ENCODE measurements at places on chromosomes 7 and 10. TPM values are rescaled to one million over a fixed set of nuclear protein-coding genes. Genes with fewer than 3 reads are reported as not detected.
A peak's percentile ranks its signal among the peaks of the same experiment; 100 is the strongest.

GRCh38 chr7:119256446-119257131 is 1016.4 kb upstream of the KCND2 start:
- no peak for DNase-seq
- no peaks in the 10 kb centered on the region for H3K27me3 ChIP-seq
- H3K4me1 ChIP-seq: no peaks in the 10 kb centered on the region
- no peaks in the 10 kb centered on the region for H3K36me3 ChIP-seq
- H3K27ac ChIP-seq: no peak overlapping the region

- no peak overlapping the region for H3K27ac ChIP-seq
- no peaks in the 10 kb centered on the region for H3K4me1 ChIP-seq
- H3K36me3 ChIP-seq: no peaks in the 10 kb centered on the region
- peaks cover 17% of the 10 kb centered on the region for H3K27me3 ChIP-seq
- no peak for DNase-seq
- no peak overlapping the region for H3K4me3 ChIP-seq
Observed at GRCh38 chr10:104681485-104681884, 40.4 kb downstream of the SORCS3 start.

DNA sequence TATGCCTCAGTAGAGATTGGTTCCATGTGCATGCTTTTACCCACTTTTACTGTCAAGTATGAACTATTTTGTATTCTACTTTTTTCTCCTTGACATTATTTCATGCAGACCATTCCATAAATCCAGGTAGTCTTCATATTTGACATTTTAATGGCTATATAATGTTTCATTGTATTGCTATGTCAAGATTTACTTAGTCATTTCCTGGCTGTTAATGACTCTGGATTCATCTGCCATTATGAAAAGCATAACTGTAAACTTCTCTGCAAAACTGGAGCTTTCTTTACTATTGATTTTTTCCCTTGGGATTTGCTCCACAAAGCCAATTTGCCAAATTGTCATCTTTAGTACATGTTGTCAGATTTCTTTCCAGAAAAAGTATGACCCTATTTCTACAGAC is 6.8 kb upstream of the MSRB2 start:
- no peaks in the 10 kb centered on the region for H3K4me1 ChIP-seq
- H3K36me3 ChIP-seq: no peaks in the 10 kb centered on the region
- H3K27me3 ChIP-seq: no peaks in the 10 kb centered on the region
- DNase-seq: no peak
- H3K4me3 ChIP-seq: no peak overlapping the region
- no peak overlapping the region for H3K27ac ChIP-seq

- H3K4me3 ChIP-seq: no peak overlapping the region
- DNase-seq: no peak
- H3K4me1 ChIP-seq: no peaks in the 10 kb centered on the region
- no peak overlapping the region for H3K27ac ChIP-seq
Observed at GRCh38 chr10:88288320-88289059, 294.6 kb downstream of the RNLS start.

DNA sequence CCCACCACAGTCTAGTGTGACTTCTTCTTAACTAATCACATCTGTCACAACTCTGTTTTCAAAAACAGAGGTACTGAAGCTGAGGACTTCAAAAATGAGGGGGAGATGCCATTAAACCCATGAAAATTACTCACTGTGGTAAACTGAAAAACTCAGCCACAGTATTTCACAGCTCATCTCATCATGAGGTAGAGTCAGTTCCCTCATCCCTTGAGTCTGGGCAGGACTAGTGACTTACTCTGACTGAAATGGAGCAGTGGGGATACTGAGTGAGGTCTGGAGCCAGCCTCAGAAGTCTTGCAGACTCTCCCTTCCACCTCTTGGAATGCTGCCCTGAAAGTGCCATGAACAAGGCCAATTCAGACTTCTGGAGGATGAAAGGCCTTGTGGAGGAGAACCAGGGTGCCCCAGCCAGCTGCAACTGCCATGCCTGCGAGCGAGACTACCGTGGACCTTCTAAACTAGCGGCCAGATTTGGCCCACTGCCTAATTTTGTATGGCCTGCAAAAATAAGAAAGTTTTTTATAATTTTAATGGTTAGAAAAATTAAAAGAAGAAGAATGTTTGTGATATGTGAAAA is 24.7 kb upstream of the ANKRD1 start:
- H3K27me3 ChIP-seq: no peaks in the 10 kb centered on the region
- no peaks in the 10 kb centered on the region for H3K4me1 ChIP-seq
- no peak overlapping the region for H3K27ac ChIP-seq

GRCh38 chr10:102016416-102016815 is 39.6 kb downstream of the ARMH3 start:
- no peak for DNase-seq
- peaks cover 97% of the 10 kb centered on the region for H3K36me3 ChIP-seq
- no peaks in the 10 kb centered on the region for H3K27me3 ChIP-seq
- no peak overlapping the region for H3K4me3 ChIP-seq
- H3K27ac ChIP-seq: no peak overlapping the region

DNA sequence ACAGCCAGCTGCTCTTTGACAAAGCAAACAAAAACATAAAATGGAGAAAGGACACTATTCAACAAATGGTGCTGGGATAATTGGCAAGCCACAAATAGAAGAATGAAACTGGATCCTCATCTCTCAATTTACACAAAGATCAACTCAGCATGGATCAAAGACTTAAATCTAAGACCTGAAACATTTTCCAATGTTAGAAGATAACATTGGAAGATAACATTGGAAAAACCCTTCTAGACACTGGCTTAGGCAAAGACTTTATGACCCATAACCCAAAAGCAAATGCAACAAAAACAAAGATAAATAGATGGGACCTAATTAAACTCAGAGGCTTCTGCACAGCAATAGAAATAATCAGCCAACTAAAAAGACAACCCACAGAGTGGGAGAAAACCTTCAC is 425.7 kb upstream of the SEMA3D start:
- no peaks in the 10 kb centered on the region for H3K4me1 ChIP-seq
- H3K27me3 ChIP-seq: no peaks in the 10 kb centered on the region
- H3K27ac ChIP-seq: no peak overlapping the region
- no peak overlapping the region for H3K4me3 ChIP-seq
- DNase-seq: no peak

GRCh38 chr10:30784897-30785605 is 155.5 kb upstream of the LYZL2 start:
- peak overlapping the region; percentile 79 for H3K4me3 ChIP-seq
- H3K4me1 ChIP-seq: peaks cover 31% of the 10 kb centered on the region
- H3K27ac ChIP-seq: peak overlapping the region; percentile 88
- no peaks in the 10 kb centered on the region for H3K27me3 ChIP-seq
- no peaks in the 10 kb centered on the region for H3K36me3 ChIP-seq

GRCh38 chr7:112937651-112938415 is 147.6 kb upstream of the TMEM168 start:
- H3K4me1 ChIP-seq: peaks cover 57% of the 10 kb centered on the region
- no peaks in the 10 kb centered on the region for H3K27me3 ChIP-seq
- no peak for DNase-seq
- no peaks in the 10 kb centered on the region for H3K36me3 ChIP-seq
- H3K27ac ChIP-seq: no peak overlapping the region

GRCh38 chr7:73823257-73823656 is 7.5 kb upstream of the CLDN4 start:
- DNase-seq: peak; percentile 16
- no peak overlapping the region for H3K27ac ChIP-seq
- H3K27me3 ChIP-seq: no peaks in the 10 kb centered on the region
- no peak overlapping the region for H3K4me3 ChIP-seq

Gene IL2RA
- 56.4 TPM for total RNA-seq
